Effector memory CD4-positive, alpha-beta T cell (primary cell): ENCODE measurements at places on chromosomes 13 and 19.

- no peak for DNase-seq
Measured at GRCh38 chr13:110617321-110618072, 2.2 kb downstream of the NAXD start.

- DNase-seq, result no peak
Measured at GRCh38 chr19:39765091-39766076, 13.3 kb upstream of the LEUTX start.

- no peak for DNase-seq
Measured at GRCh38 chr19:19122902-19123301, 15.4 kb downstream of the TMEM161A start.

- DNase-seq, result no peak
Measured at GRCh38 chr13:30165796-30166195, 141.6 kb downstream of the KATNAL1 start.

- DNase-seq, result no peak
Measured at GRCh38 chr13:43238341-43239083, 215.1 kb downstream of the DNAJC15 start.

DNA sequence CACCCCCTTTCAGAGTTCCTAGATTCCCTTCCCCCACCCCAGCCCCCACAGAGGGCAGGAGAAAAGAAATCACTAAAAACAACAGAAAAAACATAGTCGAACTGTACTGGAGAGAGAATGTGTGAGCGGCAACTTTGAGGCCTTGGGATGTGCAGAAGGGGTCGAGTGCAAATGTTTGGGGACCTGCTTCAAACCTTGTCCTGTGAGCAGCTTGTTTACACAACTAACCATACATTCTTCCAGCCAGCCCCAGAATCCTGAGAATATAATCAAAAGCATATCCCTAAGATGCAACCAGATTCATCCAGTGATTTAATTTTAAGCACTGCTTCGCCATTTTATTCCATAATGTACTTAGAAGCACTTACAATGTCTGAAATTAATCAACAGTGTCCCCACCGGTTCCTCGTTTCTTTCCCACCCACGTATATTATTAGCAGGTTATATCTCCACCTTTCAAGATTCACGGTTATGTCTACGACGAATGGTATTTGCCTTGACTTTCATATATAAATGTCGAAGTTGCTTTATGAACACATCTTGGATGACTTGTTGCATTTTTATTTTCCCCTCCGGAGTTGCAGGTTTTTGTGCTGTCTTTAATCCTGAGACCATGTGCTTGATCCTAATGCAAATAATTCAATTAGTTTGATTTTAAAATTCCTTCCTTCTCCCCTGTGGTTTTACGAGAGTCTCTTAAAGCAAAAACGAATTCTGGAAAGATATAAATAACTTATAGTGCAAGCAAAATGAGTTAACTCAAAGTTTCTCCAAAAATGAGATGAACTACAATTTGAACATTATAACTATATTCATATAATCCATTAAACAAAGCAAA is 107.6 kb downstream of the ZIC5 start:
- DNase-seq, result no peak
